Stimulated activated CD4-positive, alpha-beta T cell treated with anti-CD3 and anti-CD28 coated beads, Interleukin-4, amount 100 ng/mL, for 4 hours (primary cell): ENCODE measurements at places on chromosomes 11 and 22.
A peak's percentile ranks its signal among the peaks of the same experiment; 100 is the strongest.

DNA sequence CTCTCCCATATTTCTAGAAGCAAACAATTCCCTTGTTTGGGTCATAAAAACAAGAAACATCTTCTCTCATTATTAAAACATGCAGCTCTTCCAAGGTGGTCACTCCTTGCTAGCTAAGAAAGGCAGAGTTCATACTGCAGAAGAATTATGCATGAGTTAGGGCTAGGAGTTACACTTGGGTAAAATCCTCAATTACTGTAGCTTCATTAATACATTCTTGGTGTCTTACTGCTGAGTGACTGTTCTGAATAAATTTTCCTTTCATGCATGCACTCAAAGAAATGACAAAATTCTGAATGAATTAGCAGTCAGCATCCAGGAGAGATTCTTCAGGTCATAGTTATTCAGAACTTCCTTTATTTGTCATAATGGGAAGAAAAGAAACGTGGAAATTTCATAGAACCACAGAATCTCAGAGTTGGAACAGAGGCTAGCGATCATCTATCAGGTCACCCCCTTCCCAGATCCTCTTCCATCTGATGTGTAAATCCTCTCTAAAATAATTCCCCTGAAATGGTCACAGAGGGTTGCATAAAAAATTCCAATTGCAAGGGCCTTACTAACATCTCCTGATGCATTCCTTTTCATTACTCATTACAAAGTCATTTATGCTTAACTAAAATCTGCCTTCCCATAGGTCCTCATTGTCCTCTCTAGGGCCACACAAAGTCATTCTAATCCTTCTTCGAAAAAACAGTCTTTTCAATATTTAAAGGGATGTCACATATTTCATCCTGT lies 771.5 kb downstream of the DLG2 start:
- no peak for DNase-seq

DNA sequence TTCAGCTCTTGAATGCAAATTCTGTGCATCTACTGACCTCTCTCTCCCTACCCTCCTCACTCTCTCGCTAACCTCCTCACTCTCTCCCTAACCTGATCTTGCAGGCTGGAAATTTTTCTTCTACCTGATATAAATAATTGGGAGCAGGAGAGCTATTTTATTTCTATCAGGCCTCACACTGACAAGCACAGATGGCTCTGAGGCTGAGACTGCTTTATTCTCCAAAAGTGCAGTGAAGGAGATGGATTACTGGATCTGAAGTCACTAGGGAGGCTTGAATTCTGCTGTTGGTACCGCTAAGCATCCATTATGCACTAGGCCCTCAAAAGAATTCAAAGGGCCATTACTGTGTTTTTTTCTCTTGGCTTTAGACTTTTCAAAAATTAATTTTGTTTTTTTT lies 19.4 kb upstream of the LDHA start:
- DNase-seq, result no peak

- DNase-seq, result no peak
These were observed 287 bp downstream of the RPS13 start for GRCh38 chr11:17077240-17077519.

GRCh38 chr11:11814614-11815452 lies 26.9 kb upstream of the USP47 start:
- no peak for DNase-seq

- no peak for DNase-seq
These were observed 11.2 kb upstream of the RAB3IL1 start for GRCh38 chr11:61928606-61929005.

DNA sequence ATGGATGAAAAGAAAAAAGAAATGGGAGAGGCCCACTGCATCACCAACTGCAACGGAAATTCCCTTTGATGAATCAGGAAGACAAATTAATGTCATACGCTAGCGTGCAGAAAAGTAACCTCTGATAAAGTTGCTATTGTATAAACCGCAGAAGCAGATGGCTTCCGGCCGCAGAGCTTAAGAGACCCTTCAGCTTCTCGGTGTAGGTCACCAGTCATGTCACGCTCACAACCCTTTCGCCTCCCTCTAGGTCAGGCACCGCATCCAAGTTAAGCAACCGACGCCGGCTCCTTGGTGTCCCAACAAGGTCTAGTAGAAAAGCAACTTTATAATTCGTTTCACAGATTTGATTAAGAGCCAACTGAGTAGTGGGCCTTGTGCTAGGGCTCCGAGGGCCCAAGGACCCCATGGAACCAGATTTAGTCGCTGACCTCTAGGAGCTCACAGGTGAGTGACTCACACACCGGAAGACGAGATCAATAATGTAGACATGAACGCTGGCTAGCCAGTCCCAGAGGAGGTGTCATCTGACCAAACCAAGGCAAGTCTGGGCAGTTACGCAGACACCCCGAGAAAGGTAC lies 1.2 kb upstream of the ZFP91 start:
- peak; percentile 65 for DNase-seq

DNA sequence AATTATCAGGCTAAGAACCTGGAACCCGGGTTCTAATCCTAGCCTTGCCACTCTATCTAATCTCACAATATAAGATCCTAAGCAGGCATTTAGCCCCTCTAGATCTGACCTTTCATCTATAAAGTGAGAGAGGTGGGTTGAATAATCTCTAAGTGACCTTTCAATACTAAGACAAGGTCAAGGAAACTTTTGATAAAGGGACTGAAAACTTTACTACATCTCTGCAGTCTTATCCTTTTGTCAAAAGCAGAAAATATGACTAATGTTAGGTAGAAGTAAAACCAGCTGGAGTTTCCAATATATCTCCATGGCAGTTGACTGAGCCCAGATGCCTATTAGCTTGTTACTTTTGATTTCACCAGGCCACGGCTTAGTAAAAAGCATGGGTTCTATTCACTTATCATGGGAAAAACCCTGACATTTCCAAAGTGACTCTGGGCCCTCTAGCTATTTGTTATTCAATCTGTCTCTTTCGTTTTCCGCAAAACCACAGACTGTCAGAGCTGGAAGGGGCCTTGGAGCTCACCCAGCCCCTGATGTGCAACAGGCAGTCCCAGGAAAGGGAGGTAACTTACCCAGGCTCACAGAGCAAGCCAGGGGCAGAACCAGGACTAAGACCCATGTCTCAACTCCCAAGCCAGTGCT lies 75.8 kb downstream of the RAB30 start:
- no peak for DNase-seq

DNA sequence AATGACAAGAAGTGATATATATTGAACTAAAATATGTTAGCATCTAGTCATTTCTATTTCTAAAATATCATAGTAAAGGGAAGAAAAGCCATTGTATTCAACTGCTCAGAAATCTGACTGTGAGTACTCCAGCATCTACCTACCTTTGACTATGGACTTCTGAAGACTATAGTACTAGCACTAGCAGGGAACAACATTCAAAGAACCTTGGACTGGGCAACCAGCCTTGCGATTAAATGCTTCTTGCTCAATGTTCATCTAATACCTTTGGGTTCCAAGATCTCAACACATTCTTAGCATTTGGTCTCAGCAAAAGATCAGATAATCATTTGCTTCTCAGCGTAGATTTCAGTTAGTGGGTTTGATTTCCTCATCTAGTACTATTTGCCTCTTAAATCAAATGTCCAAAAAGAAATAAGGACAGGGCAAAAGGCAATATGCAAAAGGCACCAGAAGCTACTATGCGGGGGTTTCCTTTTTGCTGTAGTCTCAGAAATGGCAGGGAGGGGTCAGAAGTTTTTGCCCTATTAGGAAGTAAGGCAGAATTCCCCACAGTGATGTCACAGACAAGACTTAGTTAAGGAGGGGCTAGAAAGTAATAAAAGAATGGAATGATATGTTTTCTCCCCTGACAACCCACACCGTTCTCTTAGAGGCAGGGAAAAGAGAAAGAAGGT lies 80.6 kb downstream of the GAB2 start:
- no peak for DNase-seq

- DNase-seq, result no peak
These were observed 35.5 kb upstream of the RASSF10 start for GRCh38 chr11:12973528-12974181.

DNA sequence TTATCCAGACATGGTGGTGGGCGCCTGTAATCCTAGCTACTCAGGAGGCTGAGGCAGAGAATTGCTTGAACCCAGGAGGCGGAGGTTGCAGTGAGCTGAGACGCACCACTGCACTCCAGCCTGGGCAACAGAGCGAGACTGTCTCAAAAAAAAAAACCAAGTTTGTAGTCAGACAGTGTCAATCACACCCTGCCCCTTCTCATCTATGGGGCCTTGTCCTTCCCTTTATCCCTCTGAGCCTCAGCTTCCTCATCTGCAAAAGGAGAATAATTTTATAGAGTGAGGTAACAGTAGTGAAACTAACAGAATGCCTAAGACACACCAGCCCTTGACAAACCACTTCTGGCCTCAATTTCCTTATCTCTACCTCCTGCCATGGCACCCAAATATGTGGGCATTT lies 10.7 kb downstream of the BCL9L start:
- no peak for DNase-seq

GRCh38 chr11:106152013-106152412 lies 74.6 kb downstream of the AASDHPPT start:
- DNase-seq, result no peak
